ENCODE measurements at places on chromosomes 2 and 18. TPM values are rescaled to one million over a fixed set of nuclear protein-coding genes. Genes with fewer than 3 reads are reported as not detected.

The REEP1 gene
- 14.2 TPM for total RNA-seq

DNA sequence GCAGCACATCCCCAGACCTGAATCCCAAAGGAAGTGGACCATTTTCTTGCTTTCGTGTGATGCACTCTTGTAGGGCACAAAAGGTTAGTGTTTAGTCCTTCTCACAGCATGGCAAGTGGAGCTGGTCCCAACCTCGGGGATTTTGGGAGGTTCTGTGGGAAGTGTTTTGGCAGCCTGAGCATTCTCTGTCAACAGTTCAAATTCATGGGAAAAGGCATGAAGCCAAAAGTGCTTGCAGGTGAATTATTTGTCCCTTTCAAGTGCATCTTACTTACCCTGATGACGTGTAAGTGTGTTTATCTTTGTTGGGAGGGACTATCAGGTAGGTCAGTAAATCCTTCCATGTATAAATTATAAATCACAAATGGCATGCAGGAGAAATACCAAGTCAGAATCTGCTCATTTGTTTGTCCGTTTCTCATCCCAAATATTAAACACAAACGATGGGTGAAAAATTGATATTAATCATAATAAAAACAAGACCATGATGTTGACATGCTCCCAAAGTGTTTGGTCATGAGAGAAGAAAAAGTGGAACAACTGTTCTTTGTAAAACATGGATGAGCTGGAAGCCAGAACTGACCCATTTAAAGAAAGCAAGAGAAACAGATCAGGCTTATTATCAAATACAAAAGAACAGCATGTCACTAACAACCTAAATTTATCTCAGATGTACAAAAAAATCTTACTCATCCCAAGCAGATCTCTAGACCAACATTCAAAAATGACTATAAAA lies 57.6 kb downstream of the EPHA4 start:
- DNase-seq, result no peak
- H3K4me1 ChIP-seq, result peaks cover 8% of the 10 kb centered on the region
- no peak overlapping the region for H3K27ac ChIP-seq
- H3K27me3 ChIP-seq, result no peaks in the 10 kb centered on the region

- DNase-seq, result no peak
- H3K27me3 ChIP-seq, result no peaks in the 10 kb centered on the region
- H3K4me1 ChIP-seq, result peaks cover 9% of the 10 kb centered on the region
- no peaks in the 10 kb centered on the region for H3K36me3 ChIP-seq
- no peak overlapping the region for H3K27ac ChIP-seq
Observed at GRCh38 chr2:125644257-125644656, 1011.7 kb upstream of the GYPC start.

- H3K4me1 ChIP-seq, result no peaks in the 10 kb centered on the region
- H3K36me3 ChIP-seq, result peaks cover 12% of the 10 kb centered on the region
- no peak overlapping the region for H3K4me3 ChIP-seq
- no peak for DNase-seq
- no peaks in the 10 kb centered on the region for H3K27me3 ChIP-seq
Observed at GRCh38 chr2:32977228-32977758, 30.5 kb downstream of the LTBP1 start.

The FBXO11 gene
- 102 TPM for total RNA-seq

The POTEJ gene
- total RNA-seq, result 0.19 TPM

The NTSR2 gene
- total RNA-seq, result not detected

GRCh38 chr2:234206738-234207137 lies 156.2 kb downstream of the SPP2 start:
- no peak for DNase-seq
- no peaks in the 10 kb centered on the region for H3K36me3 ChIP-seq
- peaks cover 5% of the 10 kb centered on the region for H3K4me1 ChIP-seq
- H3K27ac ChIP-seq, result no peak overlapping the region
- H3K4me3 ChIP-seq, result no peak overlapping the region
- no peaks in the 10 kb centered on the region for H3K27me3 ChIP-seq
